ENCODE measurements at places on chromosomes 5 and 9.

GRCh38 chr5:178625679-178626483, 969 bp downstream of the CLK4 start:
- peak; percentile 32 for DNase-seq

DNA sequence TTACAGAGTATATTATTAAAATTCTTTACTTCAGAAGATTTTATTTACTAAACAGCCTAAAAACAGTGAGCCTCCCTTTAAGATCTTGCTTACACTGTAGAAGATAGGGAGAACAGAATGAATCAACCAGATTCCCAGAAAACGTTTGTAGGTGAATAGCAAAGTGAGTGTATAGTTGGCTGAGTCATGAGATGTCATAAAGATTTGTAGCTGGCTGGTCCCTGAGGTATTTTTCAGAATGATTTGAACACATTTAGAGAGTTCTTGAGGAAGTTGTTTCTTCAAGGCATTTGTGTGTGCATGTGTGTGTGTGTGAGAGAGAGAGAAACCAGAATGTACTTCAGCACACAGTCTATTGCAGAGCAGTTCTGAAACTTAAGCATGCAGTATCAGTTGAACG, 159.4 kb upstream of the PRR16 start:
- peak; percentile 71 for DNase-seq

- no peak for DNase-seq
Measured at GRCh38 chr5:78376315-78376714, 15.9 kb downstream of the SCAMP1 start.

DNA sequence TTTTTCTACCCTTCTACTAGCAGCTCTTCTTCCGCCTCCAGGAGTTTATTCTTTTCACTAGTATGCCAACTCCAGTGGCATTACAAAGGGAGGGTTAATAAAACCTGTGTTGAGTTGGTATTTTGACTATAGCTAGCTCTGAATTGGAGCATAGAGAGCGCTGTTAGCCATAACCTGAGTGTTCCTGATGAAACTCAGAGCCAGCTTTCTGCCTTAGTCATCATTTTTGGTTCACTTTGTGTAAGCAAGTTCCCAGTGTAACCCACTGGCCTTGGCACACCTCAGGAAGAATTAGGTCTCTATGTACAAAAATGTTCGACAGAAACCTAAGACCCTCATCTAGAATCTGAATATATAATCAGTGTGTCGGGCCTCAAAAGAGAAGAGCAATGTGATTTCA, 238.9 kb downstream of the NR3C1 start:
- no peak for DNase-seq

GRCh38 chr5:82745016-82745415, 332.2 kb downstream of the TMEM167A start:
- DNase-seq: no peak

DNA sequence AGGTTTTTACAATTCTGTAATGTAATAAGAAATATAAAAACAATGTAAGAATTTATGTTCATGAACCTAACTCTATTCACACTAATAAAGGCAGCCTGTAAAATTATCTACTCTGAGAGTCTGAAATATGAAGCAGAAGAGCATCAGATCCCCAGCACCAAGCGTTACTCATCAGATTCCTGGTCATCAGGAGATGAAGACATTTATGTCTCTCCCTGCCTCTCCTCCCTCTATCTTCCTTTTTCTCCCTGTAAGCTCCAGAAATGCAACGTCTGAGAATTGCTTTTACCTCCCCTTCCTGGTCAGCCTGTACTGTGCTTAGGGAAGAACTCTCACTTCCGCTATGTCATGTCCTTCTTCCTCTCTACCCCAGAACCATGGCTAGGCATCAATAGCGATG, 114.4 kb upstream of the SLIT3 start:
- no peak for DNase-seq

DNA sequence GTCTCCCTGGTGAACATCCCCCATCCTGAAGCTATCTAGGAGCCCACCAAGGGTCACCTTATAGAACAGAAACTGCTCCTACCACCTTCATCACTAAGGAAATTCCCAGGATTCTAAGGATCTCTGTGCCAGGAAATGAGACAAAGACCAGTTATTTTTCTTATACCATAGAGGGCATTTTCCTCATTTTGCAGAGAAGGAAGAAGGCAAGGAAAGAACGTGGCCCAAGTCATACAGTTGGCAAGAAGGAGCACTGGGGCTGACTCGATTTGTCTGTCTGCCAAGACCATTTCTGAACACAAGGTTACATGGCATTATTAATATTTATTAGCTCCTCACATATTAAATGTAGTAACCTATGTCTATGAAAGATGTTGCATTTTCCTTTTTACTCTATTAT, 49.6 kb upstream of the TNFSF15 start:
- no peak for DNase-seq

DNA sequence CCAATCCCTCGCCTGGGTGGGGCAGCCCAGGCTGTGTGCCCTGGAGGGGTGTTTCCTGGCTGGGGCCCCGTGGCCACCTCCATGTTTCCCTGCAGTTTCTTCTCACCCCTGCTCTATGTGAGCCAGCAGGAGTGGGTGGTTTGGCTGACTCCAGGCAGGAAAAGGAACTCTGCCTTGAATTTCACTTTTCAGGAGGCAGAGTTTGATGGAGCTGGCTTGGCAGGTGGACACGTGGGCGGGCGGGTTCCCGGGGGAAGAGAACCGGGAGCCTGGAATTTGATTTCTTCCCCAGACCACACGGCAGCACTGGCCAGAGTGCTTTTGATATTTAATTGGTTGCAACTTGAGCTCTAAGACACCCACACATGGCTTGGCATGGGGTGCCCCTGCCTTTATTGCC, 119.8 kb upstream of the PANK3 start:
- no peak for DNase-seq

All from PC-3 (cell line).